BJ (cell line): ENCODE measurements at places on chromosomes 11 and 22. TPM values are rescaled to one million over a fixed set of nuclear protein-coding genes. Genes with fewer than 3 reads are reported as not detected.
A peak's percentile ranks its signal among the peaks of the same experiment; 100 is the strongest.

- DNase-seq: no peak
Observed at GRCh38 chr11:10752061-10752460, 1.0 kb downstream of the CTR9 start.

The HBB gene
- not detected in 2 replicates for polyA plus RNA-seq

DNA sequence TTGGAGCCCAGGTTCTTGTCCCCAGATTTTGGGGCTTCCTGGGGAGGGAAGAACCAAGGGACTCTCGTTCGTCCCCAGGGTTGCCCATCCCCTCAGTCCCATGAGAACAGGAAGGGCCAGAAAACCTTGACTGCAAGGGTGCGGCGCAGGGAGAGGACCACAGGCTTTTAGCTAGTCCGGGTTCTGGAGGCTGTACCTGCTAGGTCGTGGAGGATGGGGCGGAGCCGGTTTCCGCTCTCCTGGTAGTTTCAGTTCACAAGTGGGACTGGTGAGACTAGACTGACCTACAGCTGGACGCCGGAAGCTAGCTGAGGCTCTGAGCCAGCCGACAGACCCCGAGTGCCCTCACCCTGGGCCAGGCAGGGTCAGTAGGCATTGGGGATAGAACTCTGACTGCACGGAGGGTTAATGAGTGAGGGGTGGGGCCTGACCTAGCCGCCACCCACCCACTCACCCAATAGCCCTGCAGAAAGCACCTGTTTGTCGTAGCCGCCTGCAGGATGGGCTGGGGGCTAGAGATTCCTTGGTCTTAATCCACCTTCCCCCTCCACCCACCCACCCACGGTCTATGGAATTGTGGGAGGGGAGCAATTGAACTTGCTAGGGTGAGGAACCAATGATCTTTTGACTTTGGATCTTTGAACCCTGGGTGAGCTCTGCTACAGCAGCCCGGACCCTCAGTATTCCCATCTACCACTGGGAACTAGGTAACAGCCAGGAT, 1.5 kb downstream of the MAFF start:
- no peak for DNase-seq

GRCh38 chr11:106524436-106524835, 447.0 kb downstream of the AASDHPPT start:
- no peak for DNase-seq

The OLFML1 gene
- 0.91 and 1.1 TPM in 2 replicates for polyA plus RNA-seq

DNA sequence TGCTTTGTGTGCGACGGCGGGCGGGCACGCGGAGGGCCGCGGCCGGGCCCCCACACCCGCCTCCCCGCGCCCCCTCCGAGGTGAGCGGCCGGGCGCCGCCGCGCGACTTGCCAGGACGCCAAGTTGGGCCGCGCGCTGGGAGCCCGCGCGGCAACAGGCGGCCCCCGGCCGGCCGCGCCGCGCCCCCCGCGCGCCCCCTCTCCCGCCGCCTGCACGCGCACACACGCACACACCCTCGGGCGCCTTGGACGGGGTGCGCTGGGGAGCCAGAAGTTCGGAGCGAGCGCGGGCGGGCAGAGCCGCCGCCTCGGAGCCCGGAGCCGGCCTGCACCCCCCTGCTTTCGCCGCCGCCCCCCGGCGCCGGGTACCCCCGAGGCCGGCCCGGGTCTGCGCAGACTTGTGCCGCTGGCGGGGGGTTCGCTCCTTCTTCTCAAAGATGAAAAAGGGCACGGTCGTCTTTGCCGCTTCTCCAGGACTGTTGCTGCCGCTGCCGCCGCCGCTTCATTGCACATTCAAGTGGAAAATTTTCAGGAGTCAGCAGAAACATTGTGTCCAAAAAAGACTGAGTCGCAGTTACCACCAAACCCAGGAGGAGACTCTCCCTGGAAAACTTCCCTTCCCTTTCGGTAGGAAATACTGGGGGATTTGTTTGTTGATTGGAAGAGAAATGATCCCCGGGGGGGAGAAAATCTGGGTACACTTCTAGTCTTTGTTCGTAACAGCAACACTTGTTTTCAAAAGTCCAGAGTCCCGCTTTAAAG, 895 bp downstream of the TEAD1 start:
- no peak for DNase-seq

DNA sequence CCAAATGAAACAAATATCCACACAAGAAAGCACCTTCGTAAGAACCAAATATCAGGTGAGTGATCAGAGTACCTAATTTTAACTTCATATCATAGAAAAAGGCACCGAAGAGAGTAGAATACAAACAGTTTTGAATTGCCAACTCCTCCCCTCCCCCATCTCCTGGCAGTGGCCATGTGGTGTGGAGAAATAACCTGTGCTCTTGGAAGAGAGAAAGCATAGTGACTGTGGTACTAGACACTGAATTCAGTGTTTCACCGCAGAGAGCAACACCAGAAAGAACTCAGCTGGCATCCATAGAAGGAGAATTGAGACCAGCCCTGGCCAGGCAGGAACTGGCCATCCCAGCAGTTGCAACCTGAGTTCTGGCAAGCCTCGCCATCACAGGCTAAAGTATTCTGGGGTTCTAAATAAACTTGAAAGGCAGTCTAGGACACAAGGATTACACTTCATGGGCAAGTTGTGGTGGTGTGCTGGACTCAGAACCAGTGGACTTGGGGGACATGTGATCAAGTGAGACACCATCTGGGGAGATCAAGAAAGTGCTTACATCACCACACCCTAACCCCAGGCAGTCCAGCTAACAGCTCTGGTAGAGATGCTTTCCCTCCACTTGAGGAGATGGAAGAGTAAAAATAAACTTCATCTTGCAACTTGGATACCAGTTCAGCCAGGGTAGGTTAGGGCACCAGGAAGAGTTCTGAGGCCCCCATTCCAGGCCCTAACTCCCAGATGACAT, 1003.2 kb downstream of the NTM start:
- DNase-seq: no peak

GRCh38 chr22:48568736-48569330, 1258.8 kb downstream of the BRD1 start:
- DNase-seq: no peak

- peak; percentile 41 for DNase-seq
Observed at GRCh38 chr22:28773461-28773867, 969 bp downstream of the CCDC117 start.

DNA sequence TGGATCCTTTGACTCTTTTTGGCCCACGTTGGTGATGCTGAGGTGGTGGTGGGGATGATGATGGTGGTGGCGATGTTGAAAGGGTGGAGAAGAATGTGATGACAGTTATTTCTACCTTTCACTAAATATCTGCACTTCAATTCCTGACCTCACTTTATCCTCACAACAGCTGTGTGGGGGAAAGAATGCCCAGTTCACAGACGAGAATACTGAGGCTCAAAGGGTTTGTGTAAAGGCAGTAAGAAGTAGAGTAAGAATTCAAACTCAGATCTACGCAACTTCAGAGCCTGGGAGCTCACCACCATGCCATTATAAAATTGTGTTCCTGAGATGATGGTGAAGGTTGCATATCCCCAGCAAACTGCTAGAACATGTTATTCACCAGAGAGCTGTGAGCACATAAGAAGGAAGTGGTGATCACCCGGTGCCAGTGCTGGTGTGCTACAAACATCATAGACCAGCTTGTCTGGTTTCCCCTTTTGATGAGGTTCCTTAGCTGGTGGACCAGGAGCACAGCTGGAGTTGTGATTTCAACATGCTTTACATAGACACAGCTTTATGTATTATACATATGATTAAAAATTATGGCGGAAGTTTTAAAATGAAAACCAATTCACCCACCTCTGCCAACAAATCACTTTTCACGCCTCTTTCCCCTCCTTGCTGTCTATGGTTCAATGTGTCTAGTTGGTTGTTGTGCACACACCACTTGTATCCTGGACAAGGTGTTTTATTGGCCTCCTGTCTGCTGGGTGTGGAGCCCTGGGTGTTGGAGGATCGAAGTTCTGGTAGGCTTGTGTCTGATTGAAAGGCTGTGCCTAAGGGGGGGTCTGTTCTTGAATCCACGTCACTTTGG, 6.2 kb downstream of the ST14 start:
- DNase-seq: no peak

GRCh38 chr11:2996976-2997375, 4.8 kb upstream of the NAP1L4 start:
- no peak for DNase-seq

DNA sequence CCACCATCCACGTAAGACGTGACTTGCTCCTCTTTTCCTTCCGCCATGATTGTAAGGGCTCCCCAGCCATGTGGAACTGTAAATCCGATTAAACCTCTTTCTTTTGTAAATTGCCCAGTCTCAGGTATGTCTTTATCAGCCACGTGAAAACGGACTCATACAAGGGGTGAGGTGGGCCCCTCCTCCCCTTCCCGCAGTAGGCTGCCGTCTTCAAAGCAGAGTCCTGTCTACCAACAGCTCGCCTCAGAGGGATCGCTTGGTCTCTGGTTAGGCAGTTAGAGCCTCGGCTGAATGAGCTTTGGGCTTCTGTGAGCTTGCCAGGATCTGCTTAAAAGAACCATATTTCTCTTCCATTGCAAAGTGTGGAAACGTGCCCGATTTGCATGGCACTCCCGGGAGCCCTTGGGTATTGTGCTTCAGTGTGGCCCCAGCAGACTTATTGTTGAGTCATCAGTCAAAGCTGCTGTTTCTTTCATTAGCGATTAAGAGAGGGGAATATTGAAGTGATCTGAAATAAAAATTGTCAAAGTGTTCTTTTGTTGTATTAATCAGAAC, 338.3 kb downstream of the TBC1D22A start:
- no peak for DNase-seq

DNA sequence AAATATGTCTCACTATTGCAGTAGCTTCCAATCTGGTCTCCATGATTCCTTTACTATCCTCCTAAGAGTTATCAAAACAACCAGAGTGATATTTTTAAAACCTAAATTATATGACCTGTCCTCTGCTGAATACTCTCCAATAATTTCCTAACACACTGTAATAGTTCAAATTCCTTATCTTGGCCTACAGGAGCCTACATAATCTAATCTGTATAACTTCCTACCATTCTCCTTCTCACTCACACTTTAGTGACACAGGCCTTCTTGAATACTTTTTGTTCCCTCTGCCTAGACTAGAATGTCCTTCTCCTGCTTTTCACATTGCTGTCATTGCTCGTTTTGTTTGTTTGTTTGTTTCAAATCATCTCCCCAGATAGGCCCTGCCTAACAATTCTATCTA, 9.4 kb downstream of the FHIP1B start:
- DNase-seq: no peak

GRCh38 chr11:63663809-63664208, 7.4 kb downstream of the ATL3 start:
- DNase-seq: no peak

DNA sequence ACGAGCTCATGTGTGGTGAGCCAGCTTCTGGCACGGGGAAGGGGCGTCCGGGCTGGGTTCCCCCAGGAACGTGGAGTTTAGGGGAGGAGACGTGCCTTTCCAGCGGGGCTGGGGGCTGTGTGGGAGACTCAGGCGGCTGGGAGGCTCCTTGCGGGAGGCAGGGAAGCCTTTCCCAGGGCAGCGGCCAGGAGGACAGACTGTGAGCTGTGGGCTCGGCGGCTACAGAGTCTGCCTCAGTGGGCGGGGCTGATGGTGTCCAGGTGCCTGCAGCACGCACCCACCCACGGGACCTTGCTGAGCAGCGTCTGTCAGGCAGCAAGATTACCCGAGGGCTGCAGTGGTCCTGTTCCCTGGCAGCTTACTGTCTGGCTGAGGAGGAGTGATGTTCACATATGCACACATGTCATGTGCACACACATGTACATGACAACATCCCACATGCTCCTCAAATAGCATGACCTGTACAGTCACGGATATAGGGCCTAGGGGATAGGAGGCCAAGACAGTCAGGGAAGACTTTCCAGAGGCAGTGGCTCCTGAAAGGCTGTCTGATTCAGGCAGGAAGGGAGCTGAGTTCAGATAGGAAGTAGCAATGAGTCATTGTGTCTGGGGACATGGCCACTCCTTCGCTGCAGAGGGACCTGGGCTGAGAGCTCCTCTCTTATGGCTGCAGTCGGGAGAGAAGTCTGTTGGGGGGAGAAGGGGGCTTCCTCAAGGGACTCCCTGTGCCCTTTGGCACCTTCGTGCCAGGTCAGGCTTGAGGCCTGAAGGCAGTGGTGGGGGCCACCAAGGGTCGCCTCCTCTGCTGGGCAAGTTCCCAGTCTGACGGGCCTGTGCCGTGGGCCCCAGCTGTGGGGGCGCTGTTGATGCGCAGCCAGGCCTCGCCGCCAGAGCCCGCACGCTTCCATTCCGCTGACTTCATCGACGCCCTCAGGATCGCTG, 23.3 kb upstream of the PPP6R3 start:
- DNase-seq: no peak

- DNase-seq: no peak
Observed at GRCh38 chr11:86202013-86202336, 42.6 kb upstream of the EED start.

GRCh38 chr11:61654397-61654829, 25.8 kb upstream of the DAGLA start:
- no peak for DNase-seq

GRCh38 chr22:22316589-22316988, 72.0 kb downstream of the VPREB1 start:
- DNase-seq: no peak

The PIWIL4 gene
- polyA plus RNA-seq: 1.6 and 2.7 TPM in 2 replicates

DNA sequence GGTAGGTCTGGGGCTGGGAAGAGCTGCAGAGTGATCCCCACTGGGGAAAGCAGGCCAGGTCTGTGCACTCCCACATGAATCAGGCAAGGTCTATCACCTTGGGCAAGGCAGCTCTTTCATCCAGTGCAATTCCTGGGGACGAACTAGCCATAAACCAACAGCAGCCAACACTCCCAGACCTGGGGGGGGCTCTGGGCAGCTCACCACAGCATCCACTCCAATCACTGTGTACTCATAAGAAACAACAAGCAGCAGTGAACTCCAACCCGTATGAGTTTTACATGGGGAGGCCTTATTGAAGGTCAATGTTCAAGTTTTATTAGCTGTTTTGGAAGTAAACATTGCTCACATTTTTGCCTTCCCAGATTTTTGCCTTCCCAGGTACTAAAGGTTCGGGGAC, 157.4 kb upstream of the NAV2 start:
- no peak for DNase-seq

DNA sequence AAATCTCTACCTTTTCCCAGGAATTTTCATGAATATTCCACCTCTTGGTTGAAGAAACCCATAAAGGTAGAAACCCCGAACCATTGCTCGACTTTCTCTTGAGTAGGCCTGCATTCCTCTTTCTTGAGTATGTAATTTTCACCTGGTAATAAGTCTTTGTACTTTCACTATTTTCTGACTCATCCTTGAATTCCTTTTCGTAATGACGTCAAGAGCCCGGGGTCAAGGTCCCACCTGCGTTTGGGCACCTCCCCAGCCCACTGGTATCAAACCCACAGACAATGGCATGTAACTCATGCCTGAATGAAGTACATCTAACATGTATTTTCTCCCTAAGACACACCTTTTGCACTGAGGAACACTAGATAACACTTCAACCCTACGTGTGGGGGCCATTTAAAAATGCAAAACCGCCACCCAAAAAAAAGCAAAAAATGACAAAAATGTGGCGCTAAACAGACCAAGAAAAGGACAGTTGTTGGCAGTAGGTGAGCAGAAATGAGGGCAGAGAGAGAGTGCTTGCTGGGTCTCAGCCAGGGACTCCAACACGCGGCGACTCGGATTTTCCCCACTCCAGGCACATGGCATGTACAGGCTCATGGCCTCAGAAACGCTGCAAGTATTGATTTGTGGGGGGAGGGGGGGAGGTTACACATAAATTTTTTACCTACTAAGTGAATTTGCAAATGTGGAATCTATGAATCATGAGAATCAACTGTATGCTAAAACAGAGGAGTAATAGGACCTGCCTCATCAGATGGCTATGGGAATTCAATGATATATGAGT, 4.1 kb upstream of the C11orf24 start:
- DNase-seq: no peak

The SLC7A4 gene
- 0.27 and 0.29 TPM in 2 replicates for polyA plus RNA-seq

The CCDC73 gene
- polyA plus RNA-seq: not detected in 2 replicates

The SCN3B gene
- 0.16 and 0.18 TPM in 2 replicates for polyA plus RNA-seq
